Tibial artery (tissue), 4 donors: ENCODE measurements at places on chromosomes 7 and 10.
A peak's percentile ranks its signal among the peaks of the same experiment; 100 is the strongest.

GRCh38 chr10:17693009-17693408 lies 49.1 kb downstream of the STAM start:
- DNase-seq: no peak

- DNase-seq: no peak
Measured at GRCh38 chr7:108263425-108263824, 133.3 kb upstream of the LAMB4 start.

- no peak for DNase-seq
Measured at GRCh38 chr7:30476459-30477145, 2.0 kb downstream of the NOD1 start.

GRCh38 chr7:138654616-138655015 lies 46.5 kb downstream of the SVOPL start:
- DNase-seq: no peak

DNA sequence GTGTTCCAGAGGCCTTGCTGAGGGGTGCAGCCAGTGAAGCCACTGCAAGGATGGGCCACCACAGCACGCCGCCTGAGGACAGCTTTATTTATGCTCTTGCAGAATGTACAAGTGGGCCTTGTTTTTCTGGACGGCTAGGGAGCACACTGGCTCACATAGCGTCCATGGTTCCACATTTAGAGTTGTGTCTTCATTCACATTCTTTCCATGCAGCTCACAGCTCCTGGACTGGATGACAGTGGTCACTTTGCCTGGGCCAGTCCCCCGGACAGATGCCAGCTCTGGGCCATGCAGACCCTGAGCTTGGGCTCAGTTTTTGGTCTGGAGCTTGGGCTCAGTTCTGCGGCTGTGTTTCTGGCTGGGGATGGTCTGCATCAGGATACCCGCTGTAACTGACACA lies 2.6 kb upstream of the C10orf71 start:
- no peak for DNase-seq

DNA sequence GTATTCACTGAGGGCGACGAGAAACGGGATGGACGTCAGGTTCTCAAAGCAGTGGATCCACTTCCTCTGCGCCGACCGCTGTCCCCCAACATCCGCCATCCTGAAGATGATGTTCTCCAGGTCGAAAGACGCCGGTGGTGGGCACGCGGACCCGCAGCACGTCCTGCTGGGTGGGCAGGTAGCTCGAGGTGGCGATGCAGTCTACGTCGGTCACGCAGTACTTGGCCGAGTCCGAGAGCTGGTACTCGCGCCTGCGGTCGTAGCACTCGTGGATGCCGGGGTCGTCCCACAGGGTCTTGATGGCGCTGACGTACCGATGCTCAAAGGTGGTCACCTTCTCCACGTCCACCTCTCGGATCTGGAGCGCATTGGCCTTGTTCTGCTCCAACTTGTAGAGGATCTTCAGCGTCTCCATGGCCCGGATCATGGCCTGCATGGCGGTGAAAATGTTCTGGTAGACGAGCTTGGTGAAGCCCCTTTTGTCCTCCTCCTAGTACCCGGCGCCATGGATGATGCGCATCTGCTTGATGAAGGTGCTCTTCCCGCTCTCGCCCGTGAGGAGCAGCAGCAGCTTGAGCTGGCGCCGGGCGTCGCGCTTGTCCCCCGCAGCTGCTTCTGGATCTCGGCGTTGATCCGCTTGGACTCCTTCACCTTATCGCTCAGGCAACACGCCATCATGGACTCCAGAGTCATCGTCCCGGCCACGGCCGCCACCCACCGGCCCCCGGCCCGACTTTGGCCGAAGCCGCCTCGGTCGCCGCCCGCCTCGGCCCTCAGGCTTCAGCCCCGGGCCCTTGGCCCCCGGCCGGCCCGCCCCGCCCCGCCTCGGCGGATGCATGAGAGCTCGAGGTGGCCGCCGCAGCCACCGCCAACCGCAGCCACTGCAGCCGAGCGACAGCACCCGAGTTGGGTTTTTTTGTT lies 122.9 kb upstream of the KCTD7 start:
- DNase-seq: peak; percentile 20

DNA sequence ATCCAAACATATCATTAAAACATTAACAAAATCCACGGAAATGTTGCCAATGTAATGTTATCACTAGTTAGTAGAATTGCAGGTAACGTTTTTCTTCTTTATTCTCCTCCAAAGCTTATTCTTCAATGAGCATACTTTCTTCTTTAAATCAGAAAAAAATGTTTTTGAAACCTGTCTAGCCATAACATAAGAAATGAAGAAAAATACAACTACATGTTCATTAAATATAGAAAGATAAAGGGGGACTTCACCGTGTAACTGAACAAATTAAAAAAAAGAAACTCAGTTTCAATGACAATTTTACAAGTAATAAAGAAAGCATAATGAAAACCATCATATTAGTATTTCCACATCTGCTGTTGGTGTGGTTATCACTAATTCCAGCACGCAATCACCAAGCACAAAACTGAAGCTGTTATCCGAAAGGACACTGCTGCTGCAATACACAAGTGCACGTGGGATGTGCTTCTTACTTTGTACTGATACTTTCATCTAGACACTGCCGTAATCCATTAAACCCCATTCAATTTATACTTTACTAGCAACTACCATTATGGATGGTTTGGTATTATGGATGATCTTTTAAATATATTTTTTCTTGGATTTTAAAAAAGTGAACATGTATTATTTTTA lies 9.6 kb downstream of the ESYT2 start:
- DNase-seq: no peak
